Gastrocnemius medialis (tissue), 4 donors: ENCODE measurements at places on chromosomes 3 and 15.
A peak's percentile ranks its signal among the peaks of the same experiment; 100 is the strongest.

DNA sequence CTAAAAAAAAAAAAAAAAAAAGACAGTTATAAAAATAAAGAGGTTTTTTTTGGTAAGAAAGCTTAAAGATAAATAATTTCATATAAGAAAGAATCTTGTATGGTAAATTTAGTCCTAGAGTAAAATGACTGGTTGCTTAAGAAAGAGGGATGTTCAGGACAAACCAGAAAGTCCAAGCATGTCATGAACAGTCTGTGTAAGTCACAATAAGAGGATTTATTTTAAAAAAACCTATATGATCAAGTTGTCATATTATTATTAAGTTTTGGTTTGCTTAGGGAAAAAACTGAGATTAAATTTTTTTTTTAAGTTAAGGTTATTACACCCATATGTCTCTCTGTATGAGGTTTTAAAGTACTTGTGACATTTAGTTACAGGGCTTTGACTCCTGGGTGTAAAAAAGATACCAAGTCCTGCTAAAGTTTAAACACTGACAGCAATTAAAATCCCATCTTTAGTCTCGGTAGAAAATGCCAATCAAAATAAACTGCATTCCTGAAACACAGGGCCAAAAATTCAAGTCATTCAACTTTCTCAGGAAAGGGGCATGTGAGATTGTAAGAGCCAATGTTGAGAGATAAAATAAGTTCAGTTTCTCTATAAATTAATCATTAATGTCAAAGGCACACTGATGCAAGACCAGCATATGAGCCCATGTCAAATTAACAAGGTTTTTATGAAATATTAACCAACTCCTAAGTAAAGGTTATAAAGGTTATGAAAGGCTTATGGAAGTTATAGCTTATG is 8.5 kb upstream of the BDH1 start:
- DNase-seq = no peak

DNA sequence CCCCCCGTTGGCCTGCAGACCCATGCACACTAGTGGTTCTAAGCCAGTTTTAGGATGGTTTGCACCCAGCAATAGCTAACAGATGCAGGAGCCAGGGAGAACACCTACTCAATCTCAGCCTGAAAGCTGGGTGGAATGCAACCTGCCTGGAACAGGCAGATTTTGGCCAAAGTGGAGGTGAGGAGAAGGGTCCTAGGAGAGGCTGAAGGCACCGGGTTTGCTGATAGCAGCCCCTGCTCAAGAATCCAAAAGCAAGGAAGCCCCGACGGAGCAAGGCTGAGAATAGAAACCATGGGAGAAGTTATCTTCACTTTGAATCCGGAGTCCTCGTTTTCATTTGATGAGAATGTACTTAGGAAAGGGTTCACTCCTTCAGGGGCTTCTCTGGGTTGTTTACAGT is 9.9 kb downstream of the RRP9 start:
- no peak for DNase-seq

DNA sequence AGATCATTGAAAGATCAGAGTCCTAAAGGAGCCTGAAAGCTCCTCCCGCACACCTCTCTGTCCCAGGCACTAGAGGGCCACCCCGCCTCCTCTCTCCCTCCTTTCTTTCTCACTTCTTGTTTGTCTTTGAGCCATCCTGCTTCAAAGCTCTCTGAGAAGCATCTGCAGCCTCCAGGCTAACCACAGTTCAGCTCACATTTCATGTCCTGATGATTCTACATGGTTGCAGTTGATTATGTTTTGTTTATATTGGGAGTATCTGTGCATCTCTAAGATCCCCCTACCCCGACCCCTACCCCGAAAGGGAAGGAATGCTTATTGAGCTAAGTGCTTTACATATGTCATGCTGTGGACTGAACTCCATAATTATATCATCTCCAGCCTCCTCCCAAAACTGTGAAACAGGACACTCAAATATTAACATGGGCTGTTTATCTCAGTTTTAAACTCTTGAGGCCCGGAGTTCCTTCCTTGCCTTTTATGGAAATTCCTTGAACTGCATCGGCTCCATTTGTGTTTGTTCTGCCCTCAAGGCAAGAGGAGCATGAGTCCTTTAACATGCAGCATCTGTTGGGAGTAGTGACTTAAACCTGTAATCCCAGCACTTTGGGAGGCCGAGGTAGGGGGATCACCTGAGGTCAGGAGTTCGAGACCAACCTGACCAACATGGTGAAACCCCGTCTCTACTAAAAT is 30.9 kb downstream of the MGLL start:
- peak; percentile 47 for DNase-seq

DNA sequence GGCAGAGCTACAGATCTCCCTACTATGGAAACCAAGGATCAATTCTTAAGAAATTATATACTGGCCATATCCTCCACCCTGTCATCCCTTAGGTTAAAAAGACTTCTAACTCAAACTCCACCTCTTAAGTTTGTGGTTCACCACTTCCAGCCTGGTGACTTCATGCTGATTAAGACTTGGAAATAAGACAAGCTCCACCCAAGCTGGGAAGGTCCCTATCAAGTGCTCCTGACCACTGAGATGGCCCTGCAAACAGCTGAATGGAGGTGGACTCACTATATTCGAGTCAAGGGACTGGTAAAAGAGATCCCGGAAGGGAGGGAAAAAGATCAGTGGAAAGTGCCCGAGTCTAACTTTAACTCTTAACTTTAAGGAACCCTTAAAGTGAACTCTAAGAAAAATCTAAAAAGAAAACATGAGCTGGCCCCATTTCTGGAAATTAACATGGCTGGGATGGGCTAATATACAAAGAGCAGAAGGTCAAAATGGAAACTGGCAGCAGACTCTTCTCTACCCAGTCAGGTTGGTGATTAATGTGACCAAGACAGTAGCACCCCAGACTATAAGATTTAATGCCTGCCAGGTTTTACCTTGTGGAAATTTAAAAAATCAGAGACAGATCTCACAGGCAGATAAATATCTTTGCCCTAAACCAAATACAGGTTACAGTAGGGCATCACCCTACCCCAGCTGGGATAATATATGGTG is 43.9 kb downstream of the PPCDC start:
- no peak for DNase-seq

GRCh38 chr3:5227812-5228211 is 40.3 kb downstream of the EDEM1 start:
- DNase-seq = no peak

DNA sequence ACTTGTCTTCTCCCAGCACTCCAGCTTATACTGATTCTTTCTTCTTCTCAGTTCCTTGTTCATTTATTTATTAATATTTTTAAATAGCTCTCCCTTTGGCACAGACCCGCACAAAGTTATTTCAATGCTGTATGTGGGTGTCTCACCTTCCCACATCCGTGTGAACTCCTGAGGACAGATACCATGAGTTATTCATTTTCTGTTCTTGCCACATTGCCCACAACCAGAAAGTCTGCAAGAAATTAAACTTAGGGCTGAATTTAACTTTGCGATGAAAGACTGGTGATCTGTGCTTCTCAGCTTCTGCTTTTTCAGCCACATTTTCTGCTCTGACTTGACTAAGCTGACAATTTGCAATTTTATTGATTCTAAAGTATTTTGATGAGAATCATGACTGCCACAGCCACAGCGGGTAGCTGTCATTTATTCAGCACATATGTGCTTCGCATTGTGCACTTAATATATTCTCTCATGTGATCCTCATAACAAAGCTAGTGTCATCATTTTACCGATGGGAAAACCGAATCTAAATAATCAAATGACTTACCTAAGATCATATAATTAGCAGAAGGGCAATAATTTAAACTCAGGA is 569.8 kb downstream of the EDEM1 start:
- DNase-seq = no peak

DNA sequence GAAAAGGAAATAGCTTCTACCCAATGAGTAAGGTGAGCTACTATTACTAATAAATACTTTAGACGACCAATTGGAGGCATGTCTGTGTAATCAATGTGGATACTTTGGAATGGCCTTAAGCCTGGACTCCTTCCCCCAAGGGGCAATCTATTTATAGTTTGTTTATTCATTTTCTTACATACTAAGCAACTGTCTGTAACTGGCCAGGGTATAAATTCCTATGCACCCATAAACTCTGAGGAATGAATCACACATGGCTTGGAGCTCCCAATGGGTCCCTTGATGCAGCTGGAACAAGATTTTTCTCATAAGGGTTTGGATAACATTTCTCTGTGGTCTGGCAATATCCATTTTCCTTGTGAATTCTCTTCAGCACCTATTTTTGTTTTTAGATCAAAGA is 506.8 kb downstream of the EDEM1 start:
- no peak for DNase-seq

- DNase-seq = peak; percentile 29
These were observed 160.5 kb downstream of the FGF12 start for GRCh38 chr3:192566706-192567290.

DNA sequence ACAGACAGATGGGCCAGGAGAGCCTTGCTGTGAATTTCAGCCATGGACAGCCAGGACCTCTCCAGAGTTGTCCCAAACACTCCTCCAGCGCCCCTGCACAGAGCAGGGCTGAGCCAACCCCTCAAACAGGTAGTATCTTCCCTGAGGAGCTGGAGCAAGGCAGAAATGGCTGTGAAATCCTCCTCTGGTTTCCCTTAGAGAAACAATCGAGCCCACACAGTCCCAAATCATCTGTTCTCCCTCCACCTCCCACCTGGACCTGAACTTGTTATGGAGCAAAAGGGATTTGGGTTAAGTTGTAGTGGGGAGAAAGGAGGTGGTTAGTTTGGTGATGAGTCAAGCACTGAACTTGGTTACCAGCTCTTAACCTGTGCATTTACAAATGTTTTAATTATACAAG is 205.7 kb upstream of the BHLHE40 start:
- DNase-seq = no peak

- DNase-seq = no peak
These were observed 127.6 kb upstream of the LPP start for GRCh38 chr3:188026191-188026968.

DNA sequence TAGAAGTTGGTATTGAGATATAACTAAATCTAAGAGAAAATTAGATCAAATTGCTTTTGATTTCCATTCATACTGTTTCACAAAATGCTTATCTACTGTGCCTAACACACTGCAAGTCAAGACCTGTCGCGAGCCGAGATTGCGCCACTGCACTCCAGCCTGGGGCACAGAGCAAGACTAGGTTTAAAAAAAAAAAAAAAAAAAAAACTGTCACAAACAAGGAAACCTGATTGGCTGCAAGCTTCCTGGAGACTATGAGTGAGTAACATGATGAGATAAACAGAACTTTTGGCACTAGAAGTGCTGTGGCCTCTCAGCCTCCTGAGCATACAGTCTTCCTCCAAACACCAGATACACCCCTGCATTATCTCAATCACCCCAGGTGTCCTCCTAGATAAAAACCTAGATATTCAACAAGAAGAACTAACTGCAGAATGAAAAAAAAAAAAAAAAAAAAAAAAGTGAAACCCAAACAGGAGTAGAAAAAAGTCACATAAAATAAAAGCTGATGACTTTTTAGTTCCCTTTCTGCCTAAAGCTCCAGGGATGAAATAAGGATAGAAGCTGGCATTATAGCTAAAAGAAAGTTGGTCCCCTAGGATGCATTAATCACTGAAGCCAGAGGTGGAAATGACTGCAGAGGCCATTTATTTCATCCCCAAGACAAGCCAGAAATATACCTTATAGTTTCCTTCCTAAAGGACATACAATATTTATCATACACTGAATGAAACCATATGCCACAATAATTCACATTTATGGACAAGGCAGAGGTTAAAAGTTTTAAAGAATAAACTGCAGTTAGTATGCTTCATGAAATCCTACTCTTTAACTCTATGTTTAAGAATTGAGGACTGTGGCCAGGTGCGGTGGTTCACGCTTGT is 82.4 kb downstream of the P3H2 start:
- DNase-seq = no peak

DNA sequence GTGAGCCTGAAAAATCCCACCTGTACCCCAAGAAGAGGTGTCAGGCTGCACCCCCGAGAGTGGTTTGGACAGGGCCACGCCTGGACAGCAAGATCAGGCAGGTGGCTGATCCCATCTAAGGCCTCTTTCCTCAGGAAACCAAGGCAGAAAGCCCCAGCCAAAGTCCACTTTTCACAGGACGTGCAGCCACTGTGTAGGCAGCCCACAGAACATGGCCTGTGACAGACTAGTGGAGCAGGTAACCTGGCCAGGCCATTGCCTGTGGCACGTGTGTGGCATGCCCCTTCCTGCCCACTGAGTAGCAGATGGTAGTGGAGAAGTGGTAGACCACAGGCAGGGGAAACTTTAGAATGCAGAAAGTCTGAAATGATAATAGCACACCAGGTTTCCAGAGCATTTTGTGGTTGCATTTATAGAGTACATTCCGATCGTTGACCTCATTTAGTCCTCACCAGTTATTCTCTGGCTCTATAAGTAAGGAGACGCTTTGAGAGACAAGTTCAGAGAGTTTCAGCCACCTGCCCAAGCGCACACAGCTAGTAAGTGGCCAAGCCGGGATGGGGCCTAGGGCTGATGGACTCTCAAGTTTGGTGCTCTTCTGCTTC is 68.7 kb downstream of the AAGAB start:
- peak; percentile 86 for DNase-seq

DNA sequence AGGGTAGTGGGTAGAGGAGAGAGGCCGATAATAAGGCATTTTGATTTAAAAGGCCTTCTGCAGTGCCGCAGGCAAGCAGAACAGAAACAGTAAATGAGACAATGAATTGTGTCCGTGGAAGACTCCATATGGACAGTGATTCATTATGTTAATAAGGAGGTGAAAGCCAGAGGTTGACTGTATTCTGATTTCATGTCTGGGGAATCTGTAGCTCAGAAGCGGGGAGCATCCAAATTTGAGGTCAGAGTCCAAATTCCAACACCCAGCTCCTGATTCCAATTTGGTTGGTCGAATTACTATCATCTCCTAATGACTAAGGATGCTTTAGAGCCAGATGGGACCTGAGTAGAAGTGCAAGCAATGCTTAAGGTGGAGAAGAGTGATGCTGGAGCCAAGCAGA is 1.0 kb upstream of the TBC1D21 start:
- DNase-seq = no peak

DNA sequence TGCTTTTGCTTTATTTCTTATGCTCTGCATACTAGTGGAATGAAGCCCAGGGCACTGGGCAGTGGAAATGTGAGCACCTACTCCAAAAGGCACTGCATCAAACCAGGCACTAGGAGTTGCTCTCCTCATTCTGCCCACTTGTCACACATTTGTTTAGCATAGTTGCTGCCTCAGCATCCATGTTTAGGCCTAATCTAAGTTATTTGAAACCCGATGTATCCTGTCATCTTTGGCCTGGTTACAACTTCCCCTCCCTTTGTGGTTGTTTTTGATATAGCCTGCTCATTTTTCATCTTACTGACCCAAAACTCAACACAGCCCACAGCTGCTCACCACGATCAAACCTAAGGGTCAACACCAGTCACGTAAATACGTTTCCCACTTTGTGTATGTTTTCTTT is 82.2 kb upstream of the SELENOK start:
- DNase-seq = no peak

GRCh38 chr15:71328453-71328852 is 213.2 kb downstream of the THSD4 start:
- no peak for DNase-seq

GRCh38 chr15:89052474-89052873 is 35.8 kb upstream of the ABHD2 start:
- no peak for DNase-seq

- DNase-seq = no peak
These were observed 268.6 kb upstream of the PLSCR5 start for GRCh38 chr3:146873748-146874147.

GRCh38 chr3:65899226-65899625 is 139.5 kb downstream of the MAGI1 start:
- DNase-seq = no peak
